ENCODE measurements at places on chromosomes 7 and 10. TPM values are rescaled to one million over a fixed set of nuclear protein-coding genes. Genes with fewer than 3 reads are reported as not detected.

AKR1C4 gene
- total RNA-seq = not detected

GDF2 gene
- not detected for total RNA-seq

POLL gene
- 10.9 TPM for total RNA-seq

COL1A2 gene
- 3.7 TPM for total RNA-seq

PRTFDC1 gene
- 13.6 TPM for total RNA-seq

TIAL1 gene
- 79.0 TPM for total RNA-seq

MEOX2 gene
- total RNA-seq = not detected

All from thoracic aorta endothelial cell (primary cell).